ENCODE measurements at places on chromosomes 12 and 14.

GRCh38 chr12:45051572-45052125 lies 750 bp upstream of the DBX2 start:
- DNase-seq: no peak

- DNase-seq: no peak
Measured at GRCh38 chr12:123860377-123860776, 98.3 kb downstream of the DNAH10 start.

DNA sequence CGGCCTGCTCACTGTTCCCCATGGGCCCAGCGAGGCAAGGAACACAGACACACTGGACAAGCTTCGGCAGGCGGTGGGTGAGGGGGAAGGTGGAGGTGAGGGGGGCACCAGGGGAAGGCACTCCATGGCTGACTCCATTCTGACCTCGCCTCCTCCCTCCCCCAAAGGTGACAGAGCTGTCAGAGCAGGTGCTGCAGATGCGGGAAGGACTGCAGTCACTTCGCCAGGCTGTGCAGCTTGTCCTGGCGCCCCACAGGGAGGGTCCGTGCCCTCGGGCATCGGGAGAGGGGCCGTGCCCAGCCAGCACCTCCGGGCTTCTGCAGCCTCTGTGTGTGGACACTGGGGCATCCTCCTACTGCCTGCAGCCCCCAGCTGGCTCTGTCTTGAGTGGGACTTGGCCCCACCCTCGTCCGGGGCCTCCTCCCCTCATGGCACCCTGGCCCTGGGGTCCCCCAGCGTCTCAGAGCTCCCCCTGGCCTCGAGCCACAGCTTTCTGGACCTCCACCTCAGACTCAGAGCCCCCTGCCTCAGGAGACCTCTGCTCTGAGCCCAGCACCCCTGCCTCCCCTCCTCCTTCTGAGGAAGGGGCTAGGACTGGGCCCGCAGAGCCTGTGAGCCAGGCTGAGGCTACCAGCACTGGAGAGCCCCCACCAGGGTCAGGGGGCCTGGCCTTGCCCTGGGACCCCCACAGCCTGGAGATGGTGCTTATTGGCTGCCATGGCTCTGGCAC lies 10.6 kb downstream of the MCRS1 start:
- no peak for DNase-seq

DNA sequence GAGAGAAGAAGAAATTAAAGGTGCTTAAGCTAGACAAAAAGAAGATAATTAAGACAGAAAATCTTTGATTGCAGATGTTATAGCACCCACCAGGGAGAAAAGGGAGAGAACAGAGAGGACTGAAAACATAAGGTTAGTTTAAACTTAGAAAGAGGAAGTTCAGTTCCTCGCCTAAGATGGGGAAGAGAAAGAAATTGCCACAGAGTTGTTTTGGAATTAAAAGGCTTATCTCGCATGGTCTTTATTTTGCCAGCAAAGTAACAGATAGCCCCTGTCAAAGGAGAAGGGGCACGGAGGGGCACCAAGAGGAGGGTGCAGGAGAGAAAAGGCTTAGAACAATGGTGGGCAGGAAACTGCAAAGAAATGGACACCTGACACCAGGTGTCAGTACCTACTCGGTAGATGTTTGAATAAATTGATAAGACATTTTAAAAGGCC lies 17.8 kb upstream of the OXA1L start:
- no peak for DNase-seq

DNA sequence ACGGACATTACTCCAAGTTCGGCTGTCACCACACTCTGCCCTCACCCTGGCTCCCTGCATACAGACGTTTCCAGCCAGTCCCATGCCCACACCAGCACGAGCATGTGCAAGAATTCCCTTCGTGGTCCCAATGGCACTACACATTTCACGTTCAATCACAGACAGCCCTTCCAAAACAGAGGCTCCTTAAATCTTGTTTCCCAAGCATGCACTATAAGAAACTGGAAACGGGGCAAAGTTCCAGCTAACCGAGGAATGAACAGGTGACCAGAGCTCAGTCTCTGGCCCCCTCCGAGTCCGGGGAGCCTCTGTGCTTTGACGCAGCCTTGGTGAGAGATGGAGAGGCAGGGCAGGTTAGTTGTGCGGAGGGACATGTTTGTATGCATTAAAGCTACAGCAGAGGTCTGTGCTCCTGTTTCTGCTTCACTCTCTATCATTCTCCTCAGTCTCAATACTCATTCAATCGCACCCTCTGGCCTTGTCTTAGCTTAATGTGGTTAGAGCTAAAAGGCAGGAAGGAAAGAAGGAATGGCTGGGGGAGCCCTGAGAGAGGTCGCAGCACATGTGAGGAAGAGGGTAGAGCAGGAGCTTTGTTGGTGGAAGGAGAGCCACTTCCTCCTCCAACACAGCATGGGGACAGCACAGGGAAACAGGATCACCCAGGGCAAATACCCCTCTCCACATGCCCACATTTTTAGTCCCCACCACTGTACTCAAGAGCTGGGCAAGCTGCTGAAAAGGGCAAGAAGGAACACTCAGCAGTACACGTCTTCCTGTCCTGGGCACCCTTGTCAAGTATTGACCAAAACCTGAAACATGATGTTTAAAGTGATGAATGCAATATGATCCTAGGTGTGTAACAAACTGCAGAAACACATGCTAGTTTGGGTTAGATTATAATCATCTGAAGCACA lies 12.2 kb upstream of the SELPLG start:
- no peak for DNase-seq

DNA sequence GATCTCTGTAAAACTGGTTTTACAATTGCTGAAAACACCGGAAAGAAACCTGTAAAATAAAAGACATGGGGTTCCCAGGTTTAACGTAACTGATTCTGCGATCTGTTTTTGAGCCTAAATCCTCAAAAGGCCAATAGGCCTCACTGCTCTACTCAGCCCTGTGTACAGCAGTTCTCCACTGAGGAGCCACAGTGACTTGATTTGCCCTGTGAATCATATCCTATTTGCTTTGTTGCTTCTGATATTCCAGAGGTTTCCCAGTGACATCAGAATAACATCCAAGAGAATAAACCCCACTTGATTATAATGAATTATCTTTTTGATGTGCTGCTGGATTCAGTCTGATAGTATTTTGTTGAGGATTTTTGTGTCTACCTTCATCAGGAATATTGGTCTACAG lies 27.5 kb downstream of the MDM1 start:
- no peak for DNase-seq

- no peak for DNase-seq
Measured at GRCh38 chr12:109783965-109784244, 49.3 kb downstream of the TRPV4 start.

DNA sequence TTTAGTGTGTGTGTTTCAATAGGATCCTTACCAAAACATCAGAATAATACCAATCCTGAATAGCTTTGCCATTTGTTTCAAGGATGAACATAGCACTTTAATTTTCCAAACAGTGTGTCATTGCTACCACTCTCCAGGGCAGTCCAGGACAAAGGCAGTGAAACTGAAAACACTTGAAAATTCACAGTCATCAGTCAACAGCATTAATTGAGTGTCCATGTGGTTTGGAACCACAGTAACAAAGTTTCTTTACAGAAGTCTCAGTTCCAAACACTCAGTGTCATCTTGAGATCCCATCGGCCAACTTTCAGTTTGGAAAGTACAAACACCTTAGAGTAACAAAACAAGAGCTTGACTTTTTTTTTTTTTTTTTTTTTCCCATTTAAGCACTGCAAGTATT lies 228.4 kb upstream of the SOX5 start:
- DNase-seq: no peak

- DNase-seq: no peak
Measured at GRCh38 chr14:74218462-74218861, 20.8 kb upstream of the VSX2 start.

DNA sequence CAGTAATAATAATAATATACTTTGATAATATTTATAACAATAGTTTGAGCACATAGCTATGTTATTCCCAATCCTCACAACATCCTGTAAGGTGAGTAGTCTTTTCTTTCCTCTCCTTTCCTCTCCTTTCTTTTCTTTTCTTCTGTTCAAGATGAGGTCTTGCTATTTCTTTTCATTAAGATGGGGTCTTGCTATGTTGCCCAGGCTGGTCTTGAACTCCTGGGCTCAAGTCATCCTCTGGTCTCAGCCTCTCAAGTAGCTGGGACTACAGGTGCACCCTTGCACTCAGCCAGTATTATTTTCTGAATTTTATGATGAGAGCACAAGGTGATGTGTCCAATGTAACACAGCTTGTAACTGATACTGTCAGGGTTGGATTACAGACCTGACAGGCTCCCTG lies 134.6 kb downstream of the OTOGL start:
- no peak for DNase-seq

GRCh38 chr14:93319958-93320357 lies 12.9 kb downstream of the BTBD7 start:
- no peak for DNase-seq

DNA sequence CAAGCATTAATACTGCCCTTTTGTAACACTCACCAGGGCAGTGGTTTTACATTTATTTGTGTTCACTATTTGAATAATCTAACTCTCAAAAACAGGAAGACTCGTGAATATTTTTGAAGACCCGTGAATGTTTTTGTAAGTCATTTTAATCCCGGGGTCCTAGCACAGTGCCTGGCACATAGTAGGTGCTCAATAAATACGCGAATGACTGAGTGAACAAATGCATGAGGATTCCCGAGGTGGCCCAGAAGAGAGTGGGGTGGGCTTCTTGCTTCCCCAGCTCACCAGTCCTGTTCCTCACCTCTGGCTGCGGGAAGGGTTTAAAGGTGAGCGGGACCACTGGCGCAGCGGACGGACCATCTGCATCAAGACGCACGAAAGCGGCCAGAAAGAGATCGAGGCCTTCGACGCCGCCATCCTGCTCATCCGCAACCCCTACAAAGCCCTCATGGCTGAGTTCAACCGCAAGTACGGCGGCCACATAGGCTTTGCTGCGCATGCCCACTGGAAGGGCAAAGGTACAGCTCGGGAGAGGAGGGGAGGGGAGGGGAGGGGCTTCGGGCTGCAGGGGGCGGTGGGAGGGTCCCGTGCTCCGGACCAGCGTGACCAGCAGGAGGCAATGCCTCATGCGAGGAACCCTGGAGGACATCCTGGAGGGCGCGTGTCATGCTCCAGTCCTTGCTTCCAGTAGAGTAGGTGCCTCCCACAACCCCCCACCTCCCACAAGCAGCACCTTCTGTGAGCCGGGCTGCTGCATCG lies 98.9 kb downstream of the CMKLR1 start:
- DNase-seq: no peak

DNA sequence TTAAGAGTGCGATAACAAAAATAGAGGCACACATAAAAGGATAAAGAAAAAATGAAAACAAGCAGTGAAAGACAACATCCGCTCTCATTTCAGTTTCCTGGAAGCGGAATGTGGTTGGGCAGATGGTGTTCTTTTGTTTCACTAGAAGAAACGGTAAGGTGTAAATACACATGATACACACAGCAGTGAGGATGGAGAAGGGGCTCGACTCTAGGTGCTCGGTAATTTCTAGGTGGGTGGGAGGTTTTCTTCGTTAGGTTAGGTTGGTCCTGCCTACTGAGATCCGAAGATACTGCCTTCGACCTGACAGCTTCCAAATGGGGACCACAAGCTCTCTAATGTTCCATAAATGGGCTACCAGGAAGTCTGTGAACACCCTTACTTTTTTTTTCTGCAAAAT lies 1082.5 kb downstream of the BCL11B start:
- DNase-seq: no peak

DNA sequence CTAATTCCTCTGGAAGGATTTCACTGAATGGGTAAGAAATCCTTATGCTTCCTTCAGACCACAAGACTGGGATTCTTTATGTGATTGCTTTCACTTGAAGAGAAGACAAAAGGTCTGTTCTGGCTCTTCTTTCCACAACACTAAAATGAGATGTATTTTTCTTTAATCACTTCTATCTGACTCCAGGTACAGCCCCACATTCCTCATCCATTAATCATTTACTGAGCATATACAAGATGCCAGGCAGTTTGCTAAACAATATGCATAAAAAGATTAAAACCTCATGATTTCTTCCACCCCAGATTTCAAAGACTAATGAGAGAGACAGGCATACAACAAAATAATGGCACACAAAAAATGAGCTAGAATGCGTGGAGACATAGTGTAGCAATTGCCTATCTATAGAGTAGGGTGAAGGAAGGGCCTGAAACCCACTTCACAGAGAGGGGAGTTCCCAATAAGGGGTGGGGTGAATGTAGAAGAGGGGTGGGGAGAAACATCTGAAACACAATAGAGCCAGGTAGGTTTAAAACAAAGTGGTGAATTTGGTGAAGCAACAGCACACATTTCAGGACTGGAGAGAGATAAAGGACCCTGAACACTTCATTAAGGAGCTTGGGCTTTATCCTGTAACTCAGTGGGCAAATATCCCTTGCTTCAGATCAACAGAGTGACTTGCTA lies 65.1 kb upstream of the PRB2 start:
- no peak for DNase-seq

GRCh38 chr14:26872515-26873361 lies 274.9 kb upstream of the NOVA1 start:
- DNase-seq: no peak

GRCh38 chr14:62914025-62914424 lies 131.2 kb downstream of the KCNH5 start:
- DNase-seq: no peak

DNA sequence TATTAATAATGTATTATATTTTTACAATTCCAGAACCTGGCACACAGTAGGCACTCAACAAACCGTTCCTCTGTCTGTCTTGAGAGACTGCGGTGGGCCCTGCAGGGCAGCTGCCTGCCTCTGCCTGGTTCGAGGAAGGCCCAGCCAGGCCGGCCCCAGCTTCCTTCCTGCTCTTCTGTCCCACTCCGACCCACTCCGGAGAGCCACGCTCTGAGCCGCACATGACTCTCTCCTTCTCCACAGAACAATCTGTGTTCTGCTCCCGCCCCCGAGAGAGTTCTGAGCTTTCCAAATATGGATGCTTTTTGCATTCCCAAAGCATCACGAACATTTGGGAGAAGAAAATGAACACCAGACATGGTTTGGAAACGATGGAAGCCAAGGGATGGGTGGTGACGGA lies 57.3 kb downstream of the TTC7B start:
- no peak for DNase-seq

GRCh38 chr14:42143114-42143513 lies 536.4 kb downstream of the LRFN5 start:
- no peak for DNase-seq

GRCh38 chr12:69533844-69534243 lies 51.4 kb upstream of the CCT2 start:
- no peak for DNase-seq

- DNase-seq: no peak
Measured at GRCh38 chr14:33768458-33768830, 182.4 kb downstream of the EGLN3 start.

DNA sequence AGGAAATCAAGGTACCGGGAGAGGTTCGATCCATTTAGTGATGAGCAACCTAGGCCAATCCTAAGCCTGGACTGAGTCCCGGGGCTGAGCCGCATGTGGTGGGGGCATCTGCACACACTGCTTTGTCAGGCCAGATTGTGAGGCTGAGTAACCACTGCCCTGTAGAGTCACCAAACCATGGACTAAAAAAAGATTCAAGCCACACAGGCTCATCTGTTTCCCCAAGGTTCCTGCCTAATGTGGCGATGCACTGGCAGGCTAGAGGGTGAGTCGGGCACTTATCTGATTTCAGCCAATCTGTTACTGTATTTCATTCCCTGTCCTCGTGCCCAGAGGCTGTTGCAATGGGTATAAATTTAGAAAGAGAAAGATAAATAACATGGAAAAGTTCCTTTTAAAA lies 140.8 kb downstream of the TTC7B start:
- DNase-seq: no peak

GRCh38 chr14:64438181-64438841 lies 27.0 kb upstream of the AKAP5 start:
- DNase-seq: no peak
